T-helper 2 cell treated with Interferon-gamma antibody and Interleukin-4, amounts not matched to agents 5 μg/mL and 100 μg/mL, for 36 hours (primary cell): ENCODE measurements at places on chromosomes 4 and X.

- DNase-seq = no peak
Measured at GRCh38 chr4:150126864-150127203, 48.6 kb downstream of the DCLK2 start.

GRCh38 chr4:26503844-26504243, 13.6 kb upstream of the CCKAR start:
- DNase-seq = no peak

- no peak for DNase-seq
Measured at GRCh38 chr4:26238426-26238777, 82.4 kb upstream of the RBPJ start.

DNA sequence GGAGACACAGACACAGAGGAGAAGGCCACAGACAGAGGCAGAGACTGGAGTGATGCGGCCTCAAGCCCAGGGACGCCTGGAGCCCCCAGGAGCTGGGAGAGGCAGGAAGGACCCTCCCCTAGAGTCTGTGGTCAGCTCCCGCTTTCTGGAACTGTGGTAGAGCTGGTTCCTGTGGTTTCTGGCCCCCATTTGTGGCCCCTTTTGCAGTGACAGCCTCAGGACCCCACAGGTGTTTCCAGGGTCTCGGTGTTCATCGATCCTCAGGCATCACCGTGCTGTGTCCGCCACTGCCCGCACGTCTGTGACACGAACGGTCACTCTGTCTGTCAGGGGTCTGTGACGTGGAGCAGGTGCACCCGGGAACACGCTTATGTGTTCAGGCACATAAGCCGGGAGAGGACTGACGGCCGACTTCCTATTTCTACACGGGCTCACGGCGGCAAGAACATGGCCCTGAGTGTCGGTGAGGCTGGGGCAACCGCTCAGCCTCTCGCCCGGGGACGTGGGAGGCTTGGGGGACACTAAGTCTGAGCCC, 7.9 kb downstream of the GTPBP6 start:
- no peak for DNase-seq

DNA sequence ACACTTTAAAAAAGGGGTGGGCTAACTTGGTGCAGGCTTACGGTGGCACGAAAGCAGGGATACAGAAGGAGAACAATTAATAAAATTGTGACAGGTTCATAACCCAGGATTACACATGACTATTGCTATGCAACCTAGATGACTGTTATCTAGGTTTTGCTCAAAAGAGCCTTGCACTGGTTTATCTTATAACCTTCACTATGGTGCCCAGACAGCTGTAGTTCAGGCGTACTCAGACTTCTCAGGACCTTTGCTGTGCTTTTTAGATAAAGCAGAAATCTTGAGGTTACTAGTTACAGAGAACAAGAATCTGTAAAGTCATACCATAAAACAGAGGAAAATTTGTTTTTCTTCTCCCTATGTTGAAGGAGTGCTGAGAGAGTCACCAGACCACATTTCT, 44.4 kb downstream of the UGT2A3 start:
- no peak for DNase-seq

DNA sequence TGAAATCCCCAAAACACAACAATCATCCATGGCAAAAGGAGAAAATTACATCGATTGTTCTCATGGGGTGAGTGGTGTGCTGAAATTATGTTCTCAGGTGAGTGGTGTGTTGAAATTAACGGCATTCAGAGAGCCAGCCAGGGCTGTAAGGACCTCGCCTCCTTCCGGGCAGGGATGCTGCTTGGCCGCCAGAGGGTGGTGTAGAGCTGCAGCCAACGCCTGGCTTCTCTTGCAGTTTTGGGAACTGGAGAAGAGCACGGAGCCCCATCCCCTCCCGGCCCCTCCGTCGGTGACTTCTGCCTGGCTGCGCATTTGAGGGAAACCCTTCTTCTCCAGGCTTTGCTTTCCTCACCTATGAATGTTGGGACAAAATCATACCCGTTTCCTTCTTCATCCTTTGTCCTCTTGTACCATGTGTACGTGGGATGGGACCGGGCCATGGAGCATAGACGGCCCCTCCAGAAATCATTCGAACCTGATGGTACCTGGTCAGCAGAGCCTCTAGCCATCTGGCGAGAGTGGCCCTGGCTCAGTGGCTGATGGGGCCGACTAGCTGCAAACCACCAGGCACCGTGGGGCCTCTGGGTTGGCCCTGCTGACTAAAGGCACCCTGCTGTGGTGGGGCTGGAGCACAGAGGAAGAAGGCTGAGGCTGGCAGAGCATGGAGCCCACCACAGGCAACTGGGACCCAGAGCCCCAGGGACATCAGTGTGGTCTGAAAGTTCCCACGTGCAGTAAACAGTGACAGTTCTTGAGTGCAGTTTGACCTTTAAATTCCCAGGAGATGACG, 28.4 kb downstream of the TRMT44 start:
- DNase-seq = peak; percentile 21

DNA sequence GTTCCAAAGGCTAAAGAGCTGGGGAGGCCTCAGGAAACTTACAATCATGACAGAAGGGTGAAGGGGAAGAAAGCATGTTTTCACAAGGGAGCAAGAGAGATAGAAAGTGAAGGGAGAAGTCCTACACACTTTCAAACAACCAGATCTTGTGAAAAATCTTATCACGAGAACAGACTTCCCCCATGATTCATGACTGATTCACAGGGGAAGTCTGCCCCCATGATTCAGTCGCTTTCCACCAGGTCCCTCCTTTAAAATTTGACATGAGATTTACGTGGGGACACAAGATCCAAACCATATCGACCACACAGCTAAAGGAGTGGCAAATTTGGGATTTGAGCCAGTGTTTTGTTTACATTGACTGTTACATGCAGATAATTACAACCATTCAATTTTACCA, 971.1 kb upstream of the HS3ST1 start:
- no peak for DNase-seq

- DNase-seq = no peak
Measured at GRCh38 chr4:150033081-150033480, 45.2 kb upstream of the DCLK2 start.

DNA sequence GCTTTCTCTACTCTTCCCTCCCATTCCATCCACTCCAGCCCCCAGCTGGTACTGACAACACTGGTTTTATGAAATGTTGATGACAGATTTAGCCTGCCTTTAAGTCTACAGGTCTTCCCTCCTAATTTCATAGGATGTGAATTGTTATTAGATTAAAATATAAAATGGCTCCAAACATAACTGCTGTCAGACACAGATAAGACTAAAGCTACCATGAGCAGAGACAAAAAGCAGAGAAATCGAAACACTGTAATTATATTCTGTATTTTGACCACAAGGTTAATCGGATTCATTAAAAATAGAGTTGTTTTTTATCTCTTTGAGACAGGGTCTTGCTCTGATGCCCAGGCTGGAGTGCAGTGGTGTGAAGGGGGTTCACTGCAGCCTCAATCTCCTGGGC, 28.3 kb downstream of the SEC24D start:
- no peak for DNase-seq
